ENCODE measurements at places on chromosomes 7 and 10.

DNA sequence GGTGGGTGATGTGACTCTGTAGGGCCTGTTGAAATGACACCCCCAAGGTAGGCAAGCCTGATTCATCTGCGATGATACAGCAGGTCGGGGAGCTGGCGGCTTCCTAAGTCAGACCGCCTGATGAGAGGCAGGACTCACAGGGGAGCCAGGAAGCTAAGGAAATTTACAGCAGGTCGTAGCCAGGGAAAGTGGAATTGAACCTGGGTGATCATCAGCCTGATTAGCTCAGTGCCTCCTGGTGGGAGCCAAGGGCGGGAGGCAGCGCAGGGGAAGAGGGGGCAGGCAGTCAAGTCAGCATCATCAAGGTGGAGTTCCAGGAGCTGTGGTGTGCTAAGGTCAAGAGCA is 18.5 kb upstream of the TRIM56 start:
- DNase-seq, result no peak

- DNase-seq, result no peak
Observed at GRCh38 chr7:37285706-37286453, 162.8 kb downstream of the ELMO1 start.

DNA sequence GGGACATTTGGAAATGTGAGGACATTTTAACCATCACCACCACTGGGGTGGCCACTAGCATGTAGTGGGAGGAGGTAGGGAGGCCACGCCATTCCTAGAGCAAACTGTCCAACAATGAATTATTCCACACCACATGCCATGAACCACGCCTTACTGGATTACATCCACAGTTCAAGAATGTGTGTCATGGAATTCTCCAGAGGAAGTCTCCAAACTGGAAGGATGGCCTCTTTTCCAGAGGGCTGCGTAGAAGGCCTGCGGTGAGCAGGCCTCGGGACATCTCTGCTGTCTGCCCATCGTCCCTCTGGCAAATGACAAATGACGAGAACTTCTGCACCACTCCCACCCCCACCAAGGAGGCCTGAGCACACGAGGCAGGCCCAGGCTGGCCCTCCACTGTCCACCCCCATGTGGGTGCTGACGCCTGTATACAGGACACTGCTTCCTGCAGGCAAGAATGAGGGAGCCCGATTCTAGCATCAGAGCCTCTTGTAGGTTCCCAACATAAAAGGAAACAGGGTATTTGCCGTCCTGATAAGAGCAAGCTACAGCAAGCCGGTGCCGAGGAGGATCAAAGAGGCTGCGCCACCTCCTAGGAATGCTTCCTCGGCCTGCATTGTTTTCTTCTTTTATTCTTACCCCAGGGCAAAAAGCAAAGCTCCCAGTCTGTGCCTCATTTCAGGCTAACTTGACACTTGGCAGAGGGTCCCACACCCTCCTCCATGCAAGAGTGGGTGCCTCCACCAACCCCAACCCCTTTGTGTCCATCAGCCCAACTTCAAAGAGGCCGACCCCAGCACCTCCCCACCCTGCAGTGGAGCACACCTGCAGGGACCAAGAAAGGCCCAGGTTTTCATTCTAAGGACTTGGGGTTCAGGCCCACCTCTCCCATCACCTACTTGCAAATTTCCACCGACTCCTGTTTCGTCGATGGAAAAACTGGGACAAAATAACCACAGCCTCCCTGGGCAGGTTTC is 23.9 kb downstream of the TNS3 start:
- DNase-seq, result no peak

DNA sequence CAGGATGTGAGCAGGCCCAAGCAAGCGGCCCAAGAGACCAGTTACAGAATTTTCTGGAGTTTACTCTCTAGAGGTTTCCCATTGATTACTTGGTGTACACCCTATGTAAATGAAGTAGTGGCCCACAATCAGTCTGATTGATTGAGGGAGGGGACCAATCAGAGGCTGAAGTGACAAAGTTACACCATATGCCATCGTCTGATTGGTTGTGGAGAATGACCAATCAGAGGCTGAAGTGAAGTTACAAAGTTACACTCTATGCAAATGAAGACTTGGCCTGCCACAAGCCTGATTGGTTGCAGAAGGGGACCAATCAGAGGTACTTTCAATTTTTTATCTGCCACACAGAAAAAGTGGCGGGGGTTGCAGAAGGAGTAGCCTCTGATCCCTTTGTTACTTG is 83.7 kb downstream of the KIF20B start:
- DNase-seq, result no peak

DNA sequence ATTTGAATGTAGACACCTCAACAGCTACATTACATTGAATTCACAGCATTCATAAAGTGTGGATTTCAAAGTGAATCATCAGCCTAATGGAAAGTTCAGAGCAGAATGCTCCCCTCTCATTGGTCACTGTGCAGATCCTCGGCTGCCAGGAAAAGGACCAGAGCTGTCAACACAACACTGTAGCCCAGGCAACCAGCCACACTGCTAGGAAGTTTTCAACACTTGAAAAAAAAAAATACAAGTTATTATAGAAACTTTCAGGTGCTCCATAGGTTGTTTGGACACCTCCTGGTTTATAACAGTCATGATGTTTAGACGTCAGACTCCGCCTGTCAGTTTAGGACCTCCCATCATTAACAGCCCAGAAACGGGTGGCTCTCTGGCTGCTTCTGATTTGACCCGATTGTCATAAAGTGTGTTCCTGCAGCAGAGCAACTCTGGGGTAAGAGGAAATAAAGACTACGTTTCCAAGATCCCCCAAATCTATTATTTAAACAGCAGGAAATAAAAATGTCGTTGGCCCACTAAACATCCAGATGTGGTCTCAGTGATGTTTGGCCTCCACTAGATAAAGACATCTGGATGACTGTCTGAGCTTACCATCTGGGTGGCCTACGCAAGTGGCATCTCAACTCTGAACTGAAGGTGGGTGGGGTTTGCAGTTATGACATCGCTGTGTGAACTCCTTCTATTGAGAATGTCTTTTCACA is 117.4 kb downstream of the CABCOCO1 start:
- DNase-seq, result no peak

GRCh38 chr7:31099451-31100444 is 47.6 kb downstream of the ADCYAP1R1 start:
- no peak for DNase-seq

DNA sequence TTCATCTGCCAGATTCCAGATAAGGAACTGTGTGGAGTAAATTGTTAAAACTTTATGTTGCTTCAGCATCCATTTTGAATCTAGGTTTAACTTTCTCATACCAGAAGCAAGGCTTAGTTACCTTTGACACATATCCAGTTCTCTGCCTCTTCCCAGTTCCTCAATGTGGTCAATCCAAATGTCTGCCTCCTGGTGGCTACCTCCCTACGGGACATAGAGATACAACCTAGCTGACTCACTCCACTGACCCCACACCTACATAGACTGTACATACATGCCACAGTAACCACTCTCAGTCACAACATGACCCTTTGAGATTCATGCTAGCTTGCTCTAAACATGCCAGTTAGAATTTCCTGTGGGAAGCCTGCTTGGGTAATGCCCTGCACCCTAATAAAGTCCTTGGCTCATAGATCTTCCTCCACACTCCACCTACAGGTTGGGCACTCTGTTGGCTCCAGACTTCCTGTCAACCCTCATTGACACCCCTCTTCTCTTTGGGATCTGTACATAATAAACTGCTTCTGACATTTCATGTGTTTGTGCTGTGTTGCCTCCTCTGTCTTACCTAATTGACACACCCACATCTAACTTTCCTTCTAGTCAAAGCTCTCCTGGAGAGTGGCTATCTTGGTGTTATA is 278.1 kb downstream of the HTR7 start:
- no peak for DNase-seq

GRCh38 chr7:142094861-142095260 is 16.7 kb upstream of the MGAM2 start:
- no peak for DNase-seq

DNA sequence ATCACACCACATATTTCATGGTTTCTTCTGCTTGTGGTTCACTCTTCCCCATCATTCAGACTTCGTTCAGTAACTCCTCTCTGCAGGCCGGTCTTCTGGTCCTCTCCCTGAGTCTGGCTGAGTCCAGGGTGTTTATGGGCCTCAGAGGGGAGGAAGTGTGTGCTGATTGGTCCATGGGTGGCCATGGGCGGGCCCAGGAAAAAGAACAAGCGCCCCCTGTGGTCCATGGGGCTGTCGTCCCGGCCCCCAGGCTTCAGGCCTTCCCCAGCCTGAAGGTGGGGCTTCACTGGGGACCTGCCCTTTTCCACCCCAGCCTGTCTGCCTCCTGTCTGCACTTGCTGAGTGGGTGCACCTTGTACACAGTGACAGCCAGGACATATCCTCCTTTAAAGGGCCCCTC is 123.7 kb downstream of the VIPR2 start:
- DNase-seq, result no peak
